NCI-H524 (cell line): ENCODE measurements at places on chromosomes 13 and 19.

DNA sequence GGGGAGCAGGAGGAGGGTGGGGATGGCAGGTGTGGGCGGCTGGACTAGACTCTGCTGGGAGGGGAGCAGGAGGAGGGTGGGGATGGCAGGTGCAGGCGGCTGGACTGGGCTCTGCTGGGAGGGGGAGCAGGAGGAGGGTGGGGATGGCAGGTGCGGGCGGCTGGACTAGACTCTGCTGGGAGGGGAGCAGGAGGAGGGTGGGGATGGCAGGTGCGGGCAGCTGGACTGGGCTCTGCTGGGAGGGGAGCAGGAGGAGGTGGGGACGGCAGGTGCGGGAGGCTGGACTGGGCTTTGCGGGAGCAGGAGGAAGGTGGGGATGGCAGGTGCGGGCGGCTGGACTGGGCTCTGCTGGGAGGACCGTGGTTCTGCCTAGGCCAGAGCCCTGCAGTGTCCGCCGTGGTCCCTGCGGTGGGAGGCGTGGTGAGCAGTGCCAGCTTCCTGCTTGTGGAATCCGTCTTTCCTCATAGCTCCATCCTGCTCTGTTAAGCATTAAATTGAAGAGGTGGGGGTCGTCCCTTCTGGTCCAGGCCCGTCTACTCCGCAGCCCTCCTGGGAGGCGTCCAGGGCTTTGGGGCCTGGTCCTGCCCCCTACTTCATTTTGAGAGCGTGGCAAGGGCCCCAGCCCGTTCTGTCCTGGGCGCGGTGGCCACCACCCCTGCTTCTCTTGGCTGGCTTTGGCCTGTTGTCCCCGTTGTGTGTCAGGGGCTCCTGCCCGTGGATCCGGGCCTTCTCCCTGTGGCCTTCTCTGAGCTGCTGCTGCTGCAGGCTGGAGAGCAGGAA, 4.7 kb downstream of the SPPL2B start:
- DNase-seq, result no peak

DNA sequence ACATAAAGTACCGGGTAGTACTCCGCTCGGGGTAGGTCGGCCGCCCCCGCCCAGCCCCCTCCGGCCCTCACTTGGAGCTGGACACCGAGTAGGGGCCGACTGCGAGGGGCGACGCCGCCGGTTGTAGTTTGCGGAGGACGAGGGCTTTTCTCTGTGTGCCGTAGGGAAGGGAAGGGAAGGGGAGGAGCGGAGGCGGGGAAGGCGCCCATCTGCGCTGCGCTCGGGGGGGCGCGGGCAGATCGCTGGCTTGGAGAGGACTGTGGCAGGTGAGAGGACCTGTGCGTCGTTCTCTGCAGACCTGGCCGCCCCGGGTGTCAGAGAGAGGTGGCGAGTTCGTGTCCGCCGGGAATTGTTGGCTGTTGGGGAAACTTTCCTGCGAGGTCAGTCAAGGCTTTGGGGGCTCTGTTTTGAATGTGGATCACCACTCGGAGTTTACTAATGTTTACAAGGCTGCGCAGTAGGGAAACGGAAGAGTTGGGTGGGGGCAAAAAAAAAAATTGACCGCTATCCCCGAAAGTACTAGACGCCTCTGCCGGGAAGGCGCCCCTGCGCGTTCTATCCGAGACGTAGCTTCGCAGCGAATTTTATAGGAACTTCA, 1.4 kb downstream of the ING1 start:
- no peak for DNase-seq

DNA sequence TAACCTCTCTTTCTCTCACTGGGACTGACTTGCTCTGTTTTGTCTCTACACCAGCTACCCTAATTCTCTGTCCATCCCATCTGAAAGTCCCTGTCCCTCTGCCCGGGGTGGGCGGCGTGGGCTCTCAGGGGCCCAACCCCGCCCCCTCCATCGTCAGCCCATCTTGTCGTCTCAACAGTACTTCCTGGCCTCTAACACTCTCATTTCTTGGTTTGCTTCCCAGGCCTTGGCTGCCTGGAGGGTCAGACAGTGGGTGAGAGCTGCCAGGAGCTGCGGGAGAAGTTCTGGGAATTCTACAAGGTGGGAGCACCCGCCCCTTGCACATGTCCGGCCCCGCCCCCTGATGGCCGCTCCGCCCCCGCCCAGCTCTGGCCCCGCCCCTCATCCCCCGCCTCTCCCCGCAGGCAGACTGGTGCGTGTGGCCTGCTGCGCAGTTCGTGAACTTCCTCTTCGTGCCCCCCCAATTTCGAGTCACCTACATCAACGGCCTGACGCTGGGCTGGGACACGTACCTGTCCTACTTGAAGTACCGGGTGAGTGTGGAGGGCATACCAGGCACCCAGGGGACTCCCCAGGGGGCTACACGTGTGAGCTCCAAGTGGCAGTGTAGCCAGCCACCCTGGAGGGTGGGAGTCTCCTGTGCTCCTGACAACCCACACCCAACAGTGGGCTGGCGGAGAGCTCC, 1.7 kb downstream of the MPV17L2 start:
- DNase-seq, result no peak

DNA sequence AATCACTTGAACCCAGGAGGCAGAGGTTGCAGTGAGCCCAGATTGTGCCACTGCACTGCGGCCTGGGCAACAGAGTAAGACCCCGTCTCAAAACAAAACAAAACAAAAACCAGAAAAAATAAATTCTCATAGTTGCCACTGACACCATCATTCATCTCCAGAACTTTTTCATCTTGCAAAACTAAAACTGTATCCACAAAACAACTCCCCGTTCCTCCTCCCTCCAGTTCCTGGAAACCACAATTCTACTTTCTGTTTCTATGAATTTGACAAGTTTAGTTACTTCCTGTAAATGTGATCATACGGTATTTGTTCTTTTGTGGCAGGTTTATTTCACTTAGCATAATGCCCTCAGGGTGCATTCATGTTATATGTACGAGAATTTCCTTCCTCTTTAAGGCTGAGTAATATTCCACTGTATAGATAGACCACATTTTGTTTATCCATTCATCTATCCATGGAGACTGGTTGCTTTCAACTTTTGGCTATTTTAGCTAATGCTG, 13.2 kb upstream of the ADGRE5 start:
- DNase-seq, result no peak

DNA sequence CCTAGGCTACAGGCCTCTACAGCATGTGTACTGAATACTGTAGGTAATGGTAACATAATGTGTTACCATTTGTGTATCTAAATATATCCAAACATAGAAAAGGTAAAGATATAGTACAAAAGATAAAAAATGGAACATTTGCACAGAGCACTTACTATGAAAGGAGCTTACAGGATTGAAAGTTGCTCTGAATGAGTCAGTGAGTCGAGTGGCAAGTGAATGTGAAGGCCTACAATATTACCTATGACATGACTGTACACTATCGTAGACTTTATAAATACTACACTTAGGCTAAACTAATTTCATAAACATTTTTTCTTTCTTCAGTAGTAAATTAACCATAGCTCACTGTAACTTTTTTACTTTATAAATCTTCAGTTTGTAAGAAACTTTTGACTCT, 35.1 kb downstream of the LPAR6 start:
- DNase-seq, result no peak

GRCh38 chr13:31945202-31945961, 86.2 kb upstream of the FRY start:
- peak; percentile 99 for DNase-seq

- no peak for DNase-seq
Measured at GRCh38 chr13:30133554-30133912, 173.8 kb downstream of the KATNAL1 start.

DNA sequence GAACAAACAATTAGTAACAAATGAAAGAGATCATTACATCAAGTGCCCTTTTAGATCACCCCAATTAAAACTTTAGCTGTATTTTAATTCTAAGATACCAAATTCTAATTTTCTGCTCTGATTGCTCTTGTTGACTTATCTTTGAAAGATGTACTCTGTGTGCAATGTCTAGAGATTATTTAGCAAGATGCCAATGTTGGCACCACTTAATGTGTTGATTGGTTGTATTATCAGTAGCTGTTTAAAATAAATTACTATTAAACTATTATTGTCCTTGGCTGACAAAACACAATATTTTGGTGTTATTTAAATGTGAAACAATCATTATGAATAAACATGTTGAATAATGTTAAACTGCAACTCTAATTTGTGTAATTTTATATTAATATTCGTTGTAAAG, 386.0 kb downstream of the DACH1 start:
- DNase-seq, result no peak

DNA sequence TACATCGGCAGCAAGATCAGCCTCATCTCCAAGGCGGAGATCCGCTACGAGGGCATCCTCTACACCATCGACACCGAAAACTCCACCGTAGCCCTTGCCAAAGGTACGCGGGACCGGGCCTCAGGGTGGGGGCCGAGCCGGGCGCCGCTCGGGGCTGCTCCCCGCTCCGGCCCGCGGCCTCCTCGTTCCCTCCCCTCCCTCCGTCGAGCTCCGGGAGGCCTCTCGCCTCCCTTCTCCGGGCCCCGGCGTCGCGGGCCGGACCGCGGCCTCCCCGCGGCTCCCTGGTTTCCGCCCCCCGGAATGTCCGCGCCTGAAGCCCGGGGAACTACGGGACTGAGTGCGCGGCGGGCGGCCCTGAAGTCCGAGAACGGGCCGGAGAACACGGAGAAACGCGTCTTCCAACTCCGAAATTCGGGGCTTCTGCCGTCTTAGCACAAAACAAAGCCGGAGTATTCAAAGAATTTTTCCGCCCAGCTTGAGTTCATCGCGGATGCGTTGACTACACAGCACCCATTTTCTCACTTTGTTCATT, 423 bp downstream of the LSM14A start:
- no peak for DNase-seq

- DNase-seq, result no peak
Measured at GRCh38 chr19:45660636-45661035, 7.4 kb upstream of the GIPR start.

DNA sequence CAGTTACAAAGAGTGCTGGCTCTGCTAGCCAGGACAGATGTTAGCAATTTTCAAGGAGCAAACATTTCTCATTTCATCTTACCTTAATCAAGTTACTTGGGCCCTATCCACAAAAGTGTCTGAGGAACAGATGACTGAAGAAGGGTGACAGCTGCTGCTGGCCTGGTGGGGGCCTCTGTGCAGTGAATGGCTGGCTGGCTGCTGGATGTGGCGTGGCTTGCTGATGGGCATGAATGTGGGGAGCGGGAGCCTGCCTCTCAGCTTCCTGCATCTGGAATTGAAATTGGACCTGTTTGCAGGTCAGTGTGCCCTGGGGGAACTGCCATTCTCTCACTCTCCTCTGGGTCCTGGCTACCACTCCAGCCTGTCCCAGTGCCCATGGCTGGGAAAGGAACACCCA, 94.7 kb downstream of the RGCC start:
- peak; percentile 40 for DNase-seq

DNA sequence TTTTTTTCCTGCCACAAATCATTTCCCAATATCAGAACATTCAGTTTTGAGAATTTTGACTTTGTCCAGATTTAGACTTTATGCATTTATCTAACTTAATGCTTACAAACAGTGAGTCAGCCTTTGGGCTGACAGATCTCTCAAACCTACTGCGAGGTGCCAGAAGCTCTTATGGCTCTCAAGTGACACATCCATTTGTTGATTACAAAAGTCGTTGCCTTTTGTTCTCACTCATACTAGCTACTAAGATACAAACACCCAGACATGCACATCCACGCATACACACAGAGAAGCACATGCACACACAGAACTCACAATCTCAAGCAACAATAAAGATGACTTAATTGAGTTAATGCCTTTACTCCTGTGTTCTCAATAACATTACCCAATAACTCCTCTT, 1147.5 kb downstream of the DIAPH3 start:
- no peak for DNase-seq

DNA sequence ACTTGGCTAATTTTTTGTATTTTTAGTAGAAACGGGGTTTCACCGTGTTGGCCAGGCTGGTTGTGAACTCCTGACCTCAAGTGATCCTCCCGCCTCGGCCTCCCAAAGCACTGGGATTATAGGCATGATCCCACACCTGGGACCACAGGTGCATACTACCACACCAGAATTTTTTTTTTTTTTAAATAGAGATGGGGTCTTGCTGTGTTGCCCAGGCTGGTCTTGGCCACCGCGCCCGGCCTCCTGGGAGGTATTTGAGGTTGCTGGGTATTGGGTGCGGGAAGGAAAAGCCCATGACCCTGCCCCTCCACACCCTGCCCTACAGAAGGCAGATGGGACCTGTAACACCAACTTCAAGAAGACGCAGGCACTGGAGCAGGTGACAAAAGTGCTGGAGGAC, 13.6 kb downstream of the ACTMAP start:
- DNase-seq, result no peak

- DNase-seq, result no peak
Measured at GRCh38 chr13:103147961-103148360, 81.7 kb upstream of the SLC10A2 start.

- DNase-seq, result no peak
Measured at GRCh38 chr13:73967397-73968165, 166.6 kb downstream of the KLF12 start.

GRCh38 chr19:43763473-43763939, 8.7 kb upstream of the SMG9 start:
- DNase-seq, result no peak

- no peak for DNase-seq
Measured at GRCh38 chr19:4737955-4738600, 14.4 kb upstream of the DPP9 start.

DNA sequence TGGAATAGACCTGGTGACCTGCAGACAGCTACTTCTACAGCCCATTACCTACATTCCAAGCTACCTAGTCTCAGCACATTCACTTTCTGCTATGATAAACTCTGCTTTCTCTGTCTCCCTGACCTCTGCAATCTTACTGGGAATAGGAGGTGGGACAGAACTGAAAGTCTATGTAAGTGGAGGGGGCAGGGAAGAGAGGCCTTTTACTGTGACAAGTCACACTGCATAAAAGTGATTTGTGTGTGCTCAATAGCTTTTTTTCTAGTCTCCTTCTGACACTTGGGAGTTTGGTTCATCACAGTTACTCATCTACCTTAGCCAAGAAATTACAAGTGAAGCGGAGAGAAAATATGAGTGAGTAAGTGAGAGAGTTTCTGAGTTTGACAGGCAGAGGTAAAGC, 322.4 kb downstream of the OLFM4 start:
- DNase-seq, result no peak

DNA sequence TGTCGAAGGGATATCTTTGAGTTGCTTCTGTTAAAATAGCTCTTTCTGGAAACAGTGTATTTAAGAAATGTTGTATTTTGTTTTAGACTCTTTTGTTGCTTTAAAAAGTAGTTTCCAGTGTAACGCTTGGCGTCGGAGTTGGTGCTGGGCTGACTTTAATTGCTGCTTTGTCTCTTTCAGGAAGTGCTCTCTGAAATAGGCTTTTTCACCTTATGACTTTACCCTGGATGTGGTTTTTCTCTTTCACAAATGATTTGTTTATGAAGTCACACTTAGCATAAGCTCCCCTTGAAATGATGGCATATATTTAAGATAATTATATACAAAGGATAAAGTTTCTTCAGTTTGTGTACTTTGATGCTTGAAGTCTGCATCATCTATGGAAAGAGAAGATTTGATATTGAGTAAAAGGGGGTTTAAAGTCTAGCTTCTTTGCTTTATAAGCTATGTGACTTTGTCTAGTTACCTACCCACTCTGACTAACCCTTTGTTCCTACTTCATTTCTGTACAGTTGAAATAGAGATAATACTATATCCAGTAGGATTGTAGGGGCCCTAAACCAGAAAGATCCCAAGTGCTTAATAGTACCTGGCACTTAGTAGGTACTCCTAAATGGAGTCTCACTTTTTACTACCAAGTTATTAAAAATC, at the start of gene GPR18:
Gene GPR18 (minus strand): TSS at position 170 of the 651 bp plus-strand sequence. CDS start 2,507 bp downstream, outside the sequence.
- no peak for DNase-seq

GRCh38 chr13:75931116-75931515, 295.0 kb downstream of the LMO7 start:
- no peak for DNase-seq

- no peak for DNase-seq
Measured at GRCh38 chr13:49213539-49213938, 6.6 kb upstream of the MLNR start.

GRCh38 chr19:31574251-31574973, 225.2 kb upstream of the TSHZ3 start:
- DNase-seq, result no peak
